Colonic mucosa (tissue), 4 donors: ENCODE measurements at places on chromosomes 2 and 18. TPM values are rescaled to one million over a fixed set of nuclear protein-coding genes. Genes with fewer than 3 reads are reported as not detected.

The CSRNP3 gene
- 2.0 TPM for total RNA-seq

- DNase-seq: no peak
- no peak overlapping the region for H3K4me3 ChIP-seq
- no peaks in the 10 kb centered on the region for H3K27me3 ChIP-seq
- H3K27ac ChIP-seq: no peak overlapping the region
Observed at GRCh38 chr2:240581811-240582210, 4.7 kb upstream of the CAPN10 start.

- no peak overlapping the region for H3K4me3 ChIP-seq
- H3K27ac ChIP-seq: no peak overlapping the region
- DNase-seq: peak; percentile 40
Observed at GRCh38 chr2:42812899-42813479, 20.6 kb upstream of the HAAO start.

GRCh38 chr2:23677836-23678235 lies 249.1 kb downstream of the ATAD2B start:
- no peak for DNase-seq
- no peaks in the 10 kb centered on the region for H3K27me3 ChIP-seq
- H3K36me3 ChIP-seq: no peaks in the 10 kb centered on the region
- no peak overlapping the region for H3K4me3 ChIP-seq
- no peaks in the 10 kb centered on the region for H3K4me1 ChIP-seq

GRCh38 chr18:7677424-7677823 lies 110.3 kb downstream of the PTPRM start:
- H3K4me3 ChIP-seq: no peak overlapping the region
- no peak for DNase-seq
- H3K27ac ChIP-seq: no peak overlapping the region
- no peaks in the 10 kb centered on the region for H3K36me3 ChIP-seq
